ENCODE measurements at places on chromosomes 5 and 9. TPM values are rescaled to one million over a fixed set of nuclear protein-coding genes. Genes with fewer than 3 reads are reported as not detected.

- peak; percentile 78 for DNase-seq
Measured at GRCh38 chr5:73321757-73322436, 126.7 kb downstream of the FOXD1 start.

LHX6 gene
- polyA plus RNA-seq: not detected

DNA sequence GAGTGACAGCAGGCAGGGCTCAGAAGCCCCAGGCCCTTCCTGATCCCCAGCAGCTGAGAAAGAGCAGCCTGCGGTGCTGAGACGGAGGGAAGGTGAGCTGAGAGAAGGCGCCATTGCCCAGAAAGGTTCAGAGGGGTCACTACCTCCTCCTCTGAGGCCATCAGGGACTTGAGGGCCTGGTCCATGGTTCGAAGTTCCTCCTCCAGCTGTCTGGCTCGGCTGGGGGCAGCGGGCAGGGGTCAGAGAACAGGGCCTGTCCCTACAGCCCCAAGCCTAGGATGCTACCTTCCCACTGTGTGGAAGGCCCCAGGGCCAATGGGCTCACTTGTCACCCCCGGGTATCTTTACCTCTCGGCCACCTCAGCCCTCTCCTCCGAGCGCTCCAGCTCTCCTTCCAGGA is 4.8 kb downstream of the TPM2 start:
- no peak for DNase-seq

DNA sequence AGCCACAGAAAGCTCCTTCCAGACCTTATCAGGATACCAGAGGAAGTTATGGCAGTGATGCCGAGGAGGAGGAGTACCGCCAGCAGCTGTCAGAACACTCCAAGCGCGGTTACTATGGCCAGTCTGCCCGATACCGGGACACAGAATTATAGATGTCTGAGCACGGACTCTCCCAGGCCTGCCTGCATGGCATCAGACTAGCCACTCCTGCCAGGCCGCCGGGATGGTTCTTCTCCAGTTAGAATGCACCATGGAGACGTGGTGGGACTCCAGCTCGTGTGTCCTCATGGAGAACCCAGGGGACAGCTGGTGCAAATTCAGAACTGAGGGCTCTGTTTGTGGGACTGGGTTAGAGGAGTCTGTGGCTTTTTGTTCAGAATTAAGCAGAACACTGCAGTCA is 70.8 kb upstream of the ENTREP1 start:
- no peak for DNase-seq

PCDHGB1 gene
- polyA plus RNA-seq: 3.2 TPM

GRCh38 chr5:130213607-130214006 is 309.3 kb downstream of the CHSY3 start:
- no peak for DNase-seq

DNA sequence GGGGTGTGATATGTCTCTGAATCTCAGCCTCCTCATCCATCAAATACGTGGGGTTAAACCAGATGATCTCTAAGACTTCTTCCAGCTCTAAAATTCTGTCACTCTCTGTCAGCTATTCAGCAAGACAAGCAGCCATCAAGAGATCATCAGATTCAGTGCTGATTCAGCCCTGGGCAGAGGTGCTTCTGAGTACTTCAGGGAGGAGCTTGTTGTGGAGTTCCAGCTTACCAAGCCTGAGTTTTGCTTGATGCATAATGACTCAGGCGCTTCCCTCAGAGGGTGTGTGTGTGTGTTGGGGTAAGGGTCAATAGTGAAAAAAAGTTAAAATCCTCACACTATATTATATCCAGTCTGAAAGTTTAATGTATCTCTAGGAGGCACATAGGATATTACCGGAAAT is 29.6 kb upstream of the TAF1L start:
- DNase-seq: no peak

- DNase-seq: no peak
Measured at GRCh38 chr5:134099288-134099872, 15.1 kb upstream of the TCF7 start.

DNA sequence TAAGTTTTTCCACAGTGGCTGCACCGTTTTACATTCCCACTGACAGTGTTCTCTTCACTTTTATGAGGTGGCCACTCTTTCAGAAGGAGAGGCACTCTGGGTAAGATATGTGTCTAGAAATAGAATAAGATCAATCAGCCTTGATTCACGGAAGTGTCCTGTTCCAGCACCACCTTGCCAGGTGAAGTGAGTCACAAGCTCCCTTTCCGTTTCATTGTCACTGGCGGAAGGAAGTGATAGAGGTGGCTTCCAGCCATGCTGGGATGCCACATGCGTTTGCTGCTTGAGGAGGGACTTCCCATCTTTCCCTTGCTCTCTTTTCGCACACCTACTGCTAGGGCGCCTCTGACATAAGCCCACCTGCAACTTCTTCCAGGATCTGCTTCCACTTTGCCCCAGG is 217.1 kb downstream of the PIK3R1 start:
- DNase-seq: no peak

TMEM215 gene
- polyA plus RNA-seq: not detected

DNA sequence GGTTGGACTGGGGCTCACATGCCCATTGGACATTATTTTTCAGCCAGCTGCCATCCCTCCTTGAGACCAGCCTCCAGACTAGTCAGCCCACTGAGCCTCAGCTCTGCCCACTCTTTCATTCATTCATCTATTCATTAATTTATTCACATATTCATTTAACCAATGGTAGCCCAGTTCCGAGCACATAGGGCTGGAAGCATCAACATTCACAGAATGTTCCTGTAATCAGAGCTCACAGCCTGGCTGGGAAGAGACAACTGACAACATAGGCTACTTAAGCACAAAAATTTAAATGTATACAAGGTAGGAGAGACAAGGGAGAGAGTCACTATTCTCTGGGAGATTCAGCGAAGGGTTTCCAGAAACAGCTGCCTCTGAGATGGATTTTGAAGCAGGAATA is 17.0 kb upstream of the PBX3 start:
- DNase-seq: no peak

FOXI1 gene
- polyA plus RNA-seq: not detected

IL17B gene
- not detected for polyA plus RNA-seq

- DNase-seq: no peak
Measured at GRCh38 chr5:132195727-132196126, 31.9 kb downstream of the P4HA2 start.

SLC26A2 gene
- polyA plus RNA-seq: 6.6 TPM
